ENCODE measurements at places on chromosomes 3 and 15.

- no peak for ATAC-seq
Measured at GRCh38 chr3:13207578-13207922, 134.3 kb upstream of the IQSEC1 start.

GRCh38 chr15:42826251-42826890 lies 89.4 kb upstream of the CDAN1 start:
- peak; percentile 56 for ATAC-seq

- no peak for ATAC-seq
Measured at GRCh38 chr3:12357456-12357855, 68.6 kb downstream of the PPARG start.

DNA sequence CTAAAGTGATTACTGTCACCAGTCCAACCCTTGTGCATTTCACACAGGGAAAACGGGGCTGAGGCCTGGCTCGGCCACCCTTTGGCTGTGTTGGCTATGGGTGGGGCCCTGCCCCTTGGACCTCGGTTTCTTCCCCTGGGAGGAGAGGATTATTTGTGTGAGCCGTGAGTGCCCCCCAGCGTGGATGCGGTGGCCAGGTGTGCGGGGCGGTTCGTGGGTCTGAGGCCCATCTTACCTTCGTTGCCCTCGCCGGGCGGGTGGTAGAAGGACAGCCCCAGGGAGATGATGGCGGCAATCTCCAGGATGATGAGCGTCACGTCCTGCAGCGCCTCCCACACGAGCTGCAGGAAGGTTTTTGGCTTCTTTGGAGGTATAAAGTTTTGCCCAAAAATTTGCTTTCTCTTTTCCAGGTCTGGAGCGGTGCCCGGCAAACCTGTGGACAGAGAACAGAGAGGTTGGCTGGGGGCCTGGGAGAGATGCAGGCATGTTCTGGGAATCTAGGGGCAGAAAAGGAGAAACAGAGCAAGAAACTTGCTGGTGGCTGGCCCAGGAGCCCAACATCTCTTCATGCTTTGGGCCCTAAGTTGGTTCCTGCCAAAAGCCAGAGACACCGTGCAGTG lies 89.6 kb upstream of the SEC13 start:
- ATAC-seq = no peak

GRCh38 chr15:32870240-32871033 lies 152.6 kb downstream of the GREM1 start:
- peak; percentile 60 for ATAC-seq

GRCh38 chr3:24420224-24420623 lies 74.4 kb downstream of the THRB start:
- no peak for ATAC-seq

DNA sequence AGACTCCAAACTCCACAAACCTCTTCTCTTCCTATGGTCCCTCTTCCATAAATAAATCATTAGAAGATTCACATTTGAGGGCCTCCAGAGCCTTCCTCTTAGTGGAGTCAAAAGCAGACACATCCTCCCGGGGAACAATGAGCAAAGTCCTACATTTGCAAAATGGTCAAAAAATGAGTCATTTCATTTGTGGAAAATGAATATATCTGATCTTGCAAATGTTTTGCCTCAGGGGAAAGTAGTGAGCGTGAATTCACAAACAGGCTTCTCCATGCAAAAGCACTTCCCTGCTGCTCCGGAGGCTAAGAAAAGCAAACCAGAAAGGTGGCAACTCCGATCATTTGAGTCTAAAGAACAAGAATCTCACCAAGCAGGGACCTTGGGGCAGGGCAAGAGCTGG lies 86.7 kb upstream of the IQSEC1 start:
- no peak for ATAC-seq

- no peak for ATAC-seq
Measured at GRCh38 chr15:64050281-64051092, 4.2 kb upstream of the DAPK2 start.

GRCh38 chr15:34732430-34732829 lies 22.4 kb downstream of the GJD2 start:
- ATAC-seq = no peak

DNA sequence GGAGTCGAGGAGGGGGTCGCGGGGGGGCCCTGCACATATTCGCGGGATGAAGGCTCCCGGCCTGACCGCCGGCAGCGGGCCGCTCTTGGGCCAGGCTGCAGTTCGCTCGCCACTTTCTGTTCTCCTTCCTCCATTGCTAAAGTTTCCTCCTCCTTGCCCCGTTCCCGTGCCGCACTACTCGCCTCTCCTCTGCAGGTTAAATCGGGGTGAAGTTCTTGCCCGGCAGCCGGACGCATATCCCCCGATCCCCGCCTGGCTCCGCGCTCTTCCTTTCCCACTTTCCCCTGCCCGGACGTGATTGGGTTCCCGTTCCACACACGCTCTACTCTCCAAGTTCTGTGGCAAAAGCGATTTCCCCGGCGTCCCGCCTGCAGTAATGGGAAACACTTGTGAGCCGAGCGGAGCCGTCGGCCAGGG lies 556 bp downstream of the CRYBG3 start:
- ATAC-seq = peak; percentile 25

DNA sequence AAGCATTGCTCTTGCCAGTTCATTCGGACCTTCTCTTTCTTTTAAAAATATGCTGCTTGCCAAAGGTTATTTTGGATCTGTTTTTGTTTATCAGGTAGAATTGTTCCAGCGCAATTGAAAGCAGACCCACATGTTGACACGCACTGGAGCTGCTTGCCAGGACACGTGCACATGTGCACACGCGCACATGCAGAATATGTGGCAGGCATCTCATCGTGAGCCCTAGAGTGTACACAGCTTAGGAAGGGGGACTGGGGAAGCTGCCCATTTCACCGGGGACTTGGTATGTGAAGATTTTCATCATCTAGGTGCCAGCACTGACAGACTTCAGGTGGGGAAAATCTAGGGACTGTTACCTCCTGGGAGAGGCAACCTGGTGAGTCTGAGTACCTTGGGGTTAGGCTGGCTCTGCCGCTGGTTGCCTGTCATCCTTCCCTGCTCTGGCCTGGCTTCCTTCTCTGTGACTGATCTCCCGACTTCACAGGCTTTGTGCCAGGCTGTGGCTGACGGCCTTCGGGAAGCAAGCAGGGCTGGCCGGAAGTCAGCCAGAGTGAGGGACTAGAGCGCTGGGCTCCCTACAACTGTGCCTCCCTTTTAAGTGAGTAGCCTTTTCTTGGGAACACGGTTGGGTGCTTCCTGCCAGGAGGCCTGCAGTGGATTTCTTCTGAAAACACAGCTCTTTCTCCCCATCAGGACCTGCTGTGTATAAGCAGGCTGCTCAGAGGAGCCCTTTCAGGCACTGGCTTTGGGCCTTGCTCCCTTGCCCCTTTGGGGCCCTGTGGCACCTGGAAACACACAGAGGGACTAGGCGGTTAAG lies 129.3 kb downstream of the EEFSEC start:
- ATAC-seq = no peak

DNA sequence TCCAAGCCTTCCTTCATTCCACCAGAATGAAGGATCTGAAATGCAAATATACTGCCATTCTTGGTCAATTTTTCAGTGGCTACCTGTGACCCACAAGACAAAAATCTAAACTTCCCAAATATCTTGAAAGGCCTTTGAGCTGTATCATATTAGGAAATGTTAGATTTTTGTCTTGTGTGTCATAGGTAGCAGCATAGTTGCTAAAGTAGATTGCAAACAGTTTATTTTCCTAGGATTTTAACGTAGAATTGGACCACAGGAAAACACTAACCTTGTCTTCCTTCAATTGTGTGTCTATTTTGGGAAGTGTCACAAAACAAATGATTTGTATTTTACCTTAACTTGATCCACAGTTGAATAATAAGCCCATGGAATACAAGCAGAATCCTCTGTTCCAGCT lies 42.4 kb downstream of the CP start:
- no peak for ATAC-seq

Data from activated T-helper 17 cell treated with anti-CD3 and anti-CD28 coated beads, Interleukin-2, amount 50 U/mL, for 72 hours (primary cell).